Right renal pelvis (tissue), 4 donors: ENCODE measurements at places on chromosomes 2 and 18. TPM values are rescaled to one million over a fixed set of nuclear protein-coding genes. Genes with fewer than 3 reads are reported as not detected.

- DNase-seq, result no peak
These were observed 107.4 kb upstream of the CREB1 start for GRCh38 chr2:207422380-207422779.

DNA sequence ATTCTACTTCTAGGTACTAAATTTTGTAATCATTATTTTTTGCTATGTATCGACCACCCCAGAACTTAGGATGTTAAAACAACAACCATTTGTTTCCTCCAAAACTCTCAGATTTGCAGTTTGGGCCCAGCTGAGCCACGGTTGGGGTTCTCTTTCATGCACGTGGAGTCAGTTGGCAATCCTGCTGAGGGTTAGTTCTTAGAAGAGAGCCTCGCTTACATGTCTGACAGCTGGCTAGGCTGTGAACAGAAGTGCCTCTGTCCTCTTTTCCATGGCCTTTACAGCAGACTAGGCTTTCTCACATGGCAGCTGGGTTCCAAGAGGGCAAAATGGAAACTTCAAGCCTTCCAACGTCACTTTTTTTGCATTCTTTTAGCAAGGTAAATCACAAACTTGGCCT lies 9.3 kb upstream of the RGPD4 start:
- no peak for DNase-seq

The GKN1 gene
- polyA plus RNA-seq, result not detected

The DRC1 gene
- polyA plus RNA-seq, result 3.9 TPM

DNA sequence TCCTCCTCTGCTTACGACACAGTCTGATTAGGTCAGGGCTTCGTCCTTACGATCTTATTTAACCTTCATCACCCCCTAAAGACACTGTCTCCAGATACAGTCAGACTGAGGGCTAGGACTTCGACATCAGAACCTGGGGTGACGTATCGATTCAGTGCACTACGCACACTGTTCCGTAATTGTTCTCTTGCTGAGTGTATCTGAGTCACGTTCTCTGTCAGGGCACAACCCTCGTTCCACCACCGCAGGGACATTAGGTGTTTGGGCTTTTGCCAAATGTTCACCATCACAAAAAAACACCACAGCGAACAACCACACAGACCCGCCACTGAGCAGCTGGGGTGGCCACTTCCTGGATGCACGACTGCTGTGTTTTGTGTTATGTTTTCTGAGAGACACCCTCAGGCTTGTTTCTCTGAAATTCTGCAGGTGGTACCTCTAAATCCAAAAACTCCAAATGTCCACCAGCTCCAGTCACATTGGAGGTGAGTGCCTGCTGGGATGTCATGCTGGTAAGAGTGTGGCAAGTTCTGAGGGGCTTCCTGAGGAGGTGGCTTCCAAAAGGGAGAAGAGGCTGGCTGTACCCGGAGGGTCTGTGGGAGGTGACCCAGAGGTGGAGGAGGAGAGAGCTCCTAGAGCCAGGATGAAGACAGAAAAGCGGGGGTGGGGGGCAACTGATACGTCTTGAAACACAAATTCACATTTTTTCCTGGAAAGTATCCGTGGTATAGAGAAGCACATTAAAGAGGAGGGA lies 66.6 kb downstream of the ADNP2 start:
- no peak for DNase-seq
